ENCODE measurements at places on chromosomes 7 and 10. TPM values are rescaled to one million over a fixed set of nuclear protein-coding genes. Genes with fewer than 3 reads are reported as not detected.

DNA sequence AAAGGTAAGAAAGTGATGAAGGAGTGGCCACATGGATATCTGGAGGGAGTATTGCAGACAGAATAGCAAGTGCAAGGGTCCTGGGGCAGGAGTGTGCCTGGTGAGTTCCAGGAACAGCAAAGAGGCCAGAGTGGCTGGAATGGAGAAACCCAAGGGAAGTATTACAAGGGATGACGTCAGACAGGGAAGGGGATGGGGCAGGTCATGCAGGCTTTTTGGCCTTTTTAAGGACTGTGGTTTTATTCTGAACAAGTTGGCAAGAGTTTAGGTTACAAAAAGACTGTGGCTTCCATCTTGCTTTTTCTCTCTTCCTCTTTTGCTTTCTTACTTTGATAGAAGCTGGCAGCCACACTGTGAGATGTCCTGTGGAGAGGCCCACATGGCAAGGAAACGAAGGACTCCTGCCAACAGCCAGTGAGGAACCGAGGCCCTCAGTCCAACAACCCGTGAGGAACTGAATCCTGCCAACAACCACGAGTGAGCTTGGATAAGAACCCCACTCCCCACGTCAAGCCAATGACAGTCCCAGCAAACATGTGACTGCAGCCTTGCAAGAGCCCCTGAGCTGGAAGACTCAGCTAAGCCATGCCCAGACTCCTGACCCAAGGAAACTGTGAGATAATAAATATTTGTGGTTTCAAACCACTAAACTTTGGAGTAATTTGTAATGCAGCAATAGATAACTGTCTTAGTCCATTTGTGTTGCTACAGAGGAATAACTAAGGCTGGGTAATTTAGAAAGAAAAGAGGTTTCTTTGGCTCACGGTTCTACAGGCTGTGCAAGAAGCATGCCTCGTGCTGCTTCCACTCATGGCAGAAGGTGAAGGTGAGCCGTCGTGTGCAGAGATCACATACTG is 19.8 kb upstream of the KDM7A start:
- H3K27me3 ChIP-seq: no peaks in the 10 kb centered on the region
- no peak for DNase-seq
- H3K4me3 ChIP-seq: no peak overlapping the region
- H3K36me3 ChIP-seq: no peaks in the 10 kb centered on the region

- no peaks in the 10 kb centered on the region for H3K36me3 ChIP-seq
- no peak overlapping the region for H3K4me3 ChIP-seq
Measured at GRCh38 chr7:87155788-87156187, 3.5 kb downstream of the DMTF1 start.

- H3K4me3 ChIP-seq: no peak overlapping the region
- no peak overlapping the region for H3K27ac ChIP-seq
- no peaks in the 10 kb centered on the region for H3K4me1 ChIP-seq
- H3K27me3 ChIP-seq: no peaks in the 10 kb centered on the region
Measured at GRCh38 chr7:31521336-31522010, 7.6 kb downstream of the ITPRID1 start.

DNA sequence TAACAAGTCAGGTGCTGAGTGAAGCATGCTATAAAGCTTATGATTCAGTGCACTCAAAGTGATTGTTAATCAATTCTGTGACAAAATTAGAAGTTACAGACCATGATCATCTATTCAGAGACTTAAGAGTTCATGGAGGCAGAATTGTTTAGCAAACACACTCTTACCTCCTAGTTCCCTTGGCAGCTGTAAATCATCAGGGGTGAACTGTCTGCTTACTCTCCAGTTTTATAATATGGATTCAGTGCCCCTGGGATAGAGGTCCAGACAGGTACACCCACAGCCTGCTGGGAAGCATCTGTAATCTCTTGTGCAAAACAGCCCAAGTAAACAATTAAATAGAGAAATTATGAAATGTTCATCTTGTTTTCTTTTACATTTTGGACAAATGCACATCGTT is 835.0 kb upstream of the COBL start:
- H3K4me3 ChIP-seq: no peak overlapping the region
- H3K36me3 ChIP-seq: no peaks in the 10 kb centered on the region
- DNase-seq: no peak
- no peaks in the 10 kb centered on the region for H3K27me3 ChIP-seq
- no peaks in the 10 kb centered on the region for H3K4me1 ChIP-seq

DNA sequence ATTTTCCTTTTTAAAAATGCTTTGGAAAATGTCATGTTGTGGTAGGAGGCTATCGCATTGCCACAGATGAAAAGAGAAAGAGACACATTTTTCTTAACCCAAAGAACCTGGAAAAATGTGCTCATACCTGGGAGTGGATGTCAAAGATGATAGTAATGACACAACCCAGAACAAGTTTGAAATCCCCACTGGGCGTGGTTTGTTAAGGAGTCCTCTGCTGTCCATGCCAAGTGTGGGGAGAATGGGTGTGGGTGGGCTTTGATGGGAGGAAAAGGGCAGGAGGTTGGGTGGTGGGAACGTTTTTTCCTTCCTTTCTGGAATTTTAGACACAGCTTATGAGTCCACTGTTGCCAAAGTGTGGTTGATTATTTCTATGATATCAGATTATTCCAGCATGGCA is 10.9 kb downstream of the OPTN start:
- no peaks in the 10 kb centered on the region for H3K27me3 ChIP-seq
- no peak for DNase-seq
- no peak overlapping the region for H3K27ac ChIP-seq

DNA sequence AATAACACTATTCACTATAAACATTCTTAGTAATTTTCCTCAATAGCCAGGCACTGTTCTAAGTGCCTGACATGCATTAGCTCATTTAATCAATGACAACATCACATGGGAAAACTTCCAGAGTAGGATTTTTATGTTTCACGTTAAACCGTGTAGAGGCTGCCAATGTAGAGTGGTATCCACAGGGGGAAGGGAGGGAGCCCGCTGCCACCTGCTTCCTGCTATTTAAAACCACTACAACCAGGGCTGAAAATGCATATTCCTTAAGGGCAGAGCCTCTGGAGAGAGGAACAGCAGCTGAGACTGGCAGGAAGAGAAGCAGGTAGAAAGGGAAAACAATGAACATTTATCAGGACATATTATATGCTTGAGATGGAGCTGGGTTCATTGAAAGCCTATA is 684.3 kb upstream of the AUTS2 start:
- H3K27ac ChIP-seq: no peak overlapping the region
- no peaks in the 10 kb centered on the region for H3K36me3 ChIP-seq
- DNase-seq: no peak

- no peaks in the 10 kb centered on the region for H3K4me1 ChIP-seq
- DNase-seq: no peak
- H3K36me3 ChIP-seq: no peaks in the 10 kb centered on the region
- no peak overlapping the region for H3K4me3 ChIP-seq
Measured at GRCh38 chr10:120426306-120426705, 30.7 kb upstream of the PLPP4 start.

- DNase-seq: no peak
- H3K4me3 ChIP-seq: no peak overlapping the region
- H3K27me3 ChIP-seq: no peaks in the 10 kb centered on the region
Measured at GRCh38 chr7:111198255-111198654, 107.3 kb downstream of the LRRN3 start.

- H3K4me3 ChIP-seq: no peak overlapping the region
- H3K36me3 ChIP-seq: no peaks in the 10 kb centered on the region
- no peak overlapping the region for H3K27ac ChIP-seq
- no peak for DNase-seq
- H3K4me1 ChIP-seq: no peaks in the 10 kb centered on the region
Measured at GRCh38 chr10:70053841-70054288, 1.2 kb downstream of the MACROH2A2 start.

- no peaks in the 10 kb centered on the region for H3K27me3 ChIP-seq
- H3K27ac ChIP-seq: no peak overlapping the region
- no peak for DNase-seq
- no peak overlapping the region for H3K4me3 ChIP-seq
Measured at GRCh38 chr7:116041615-116042014, 11.1 kb upstream of the TFEC start.

- H3K27ac ChIP-seq: no peak overlapping the region
- no peaks in the 10 kb centered on the region for H3K36me3 ChIP-seq
- H3K27me3 ChIP-seq: no peaks in the 10 kb centered on the region
- no peak overlapping the region for H3K4me3 ChIP-seq
- no peak for DNase-seq
- no peaks in the 10 kb centered on the region for H3K4me1 ChIP-seq
Measured at GRCh38 chr10:16867556-16867955, 50.3 kb upstream of the RSU1 start.

GRCh38 chr7:157409753-157410727 is 73.2 kb downstream of the DNAJB6 start:
- DNase-seq: no peak
- H3K27me3 ChIP-seq: no peaks in the 10 kb centered on the region
- no peak overlapping the region for H3K27ac ChIP-seq
- peaks cover 26% of the 10 kb centered on the region for H3K4me1 ChIP-seq
- peaks cover 5% of the 10 kb centered on the region for H3K36me3 ChIP-seq

- DNase-seq: no peak
- H3K4me3 ChIP-seq: no peak overlapping the region
- no peaks in the 10 kb centered on the region for H3K27me3 ChIP-seq
- H3K4me1 ChIP-seq: peaks cover 5% of the 10 kb centered on the region
Measured at GRCh38 chr10:35506741-35507140, 98.4 kb upstream of the GJD4 start.

DNA sequence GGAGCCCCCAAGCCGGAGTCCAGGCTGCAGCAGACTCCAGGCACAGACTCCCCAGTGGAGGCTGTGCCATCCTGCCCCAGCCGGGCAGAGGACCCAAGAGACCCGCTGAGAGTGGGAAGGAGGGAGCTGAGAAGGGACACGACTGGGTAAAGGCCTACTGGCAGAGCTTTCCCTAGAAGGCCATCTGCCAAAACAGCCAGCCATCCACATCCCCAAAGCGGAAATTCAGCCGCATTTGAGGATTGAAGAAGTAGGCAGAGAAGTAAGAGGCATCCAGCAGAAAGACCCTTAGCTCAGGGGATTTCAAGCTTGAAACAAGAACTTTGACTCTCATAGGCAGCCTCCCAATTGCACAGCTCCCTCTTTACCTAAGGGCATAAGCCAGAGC is 857 bp downstream of the CPXM2 start:
- no peaks in the 10 kb centered on the region for H3K27me3 ChIP-seq
- no peak overlapping the region for H3K4me3 ChIP-seq
- no peak overlapping the region for H3K27ac ChIP-seq
- no peaks in the 10 kb centered on the region for H3K4me1 ChIP-seq
- H3K36me3 ChIP-seq: no peaks in the 10 kb centered on the region

- DNase-seq: no peak
- H3K27me3 ChIP-seq: no peaks in the 10 kb centered on the region
- no peak overlapping the region for H3K4me3 ChIP-seq
- H3K27ac ChIP-seq: no peak overlapping the region
- no peaks in the 10 kb centered on the region for H3K4me1 ChIP-seq
- H3K36me3 ChIP-seq: no peaks in the 10 kb centered on the region
Measured at GRCh38 chr7:149708026-149708425, 65.4 kb downstream of the ZNF467 start.

DNA sequence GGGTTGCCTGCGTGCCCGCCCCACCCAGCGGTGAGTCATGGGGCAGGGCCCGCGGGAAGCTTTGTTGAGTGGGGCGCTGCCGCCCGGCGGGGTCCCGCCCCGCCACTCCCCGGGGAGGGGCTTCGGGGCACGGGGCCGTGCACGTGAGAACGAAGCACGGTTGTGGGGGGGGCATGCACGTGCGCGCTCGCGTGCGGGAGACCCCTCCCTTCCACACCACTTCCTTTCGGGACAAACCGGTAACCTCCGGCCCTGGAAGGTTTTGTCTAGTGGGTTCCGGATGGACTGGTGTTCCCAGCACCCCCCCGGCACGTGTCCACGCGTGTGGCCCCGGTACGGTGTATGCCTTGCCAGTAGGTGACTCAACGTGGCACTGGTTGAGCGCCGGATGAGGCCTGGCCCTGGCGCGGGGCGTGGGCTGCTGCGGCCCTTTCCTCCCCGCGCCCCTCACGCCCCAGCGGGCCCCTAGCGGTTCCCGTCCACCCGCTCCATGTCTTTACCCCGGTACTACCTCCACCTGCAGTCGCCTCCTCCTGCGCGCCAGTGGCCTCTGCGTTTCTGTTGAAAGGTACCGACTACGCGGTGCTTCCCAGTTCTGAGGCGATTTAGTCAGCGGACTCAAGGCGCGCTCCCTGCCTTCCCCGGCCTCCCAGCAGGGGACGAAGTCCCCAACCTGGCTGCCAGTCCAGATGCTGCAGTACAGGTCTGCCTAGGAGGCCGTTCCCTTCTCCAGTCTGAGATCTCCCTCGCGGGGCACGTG is 3.1 kb downstream of the ADIRF start:
- H3K27ac ChIP-seq: peak overlapping the region; percentile 76
- peak; percentile 93 for DNase-seq
- H3K27me3 ChIP-seq: no peaks in the 10 kb centered on the region
- H3K4me3 ChIP-seq: peak overlapping the region; percentile 3
- peaks cover 44% of the 10 kb centered on the region for H3K4me1 ChIP-seq
- no peaks in the 10 kb centered on the region for H3K36me3 ChIP-seq

DNA sequence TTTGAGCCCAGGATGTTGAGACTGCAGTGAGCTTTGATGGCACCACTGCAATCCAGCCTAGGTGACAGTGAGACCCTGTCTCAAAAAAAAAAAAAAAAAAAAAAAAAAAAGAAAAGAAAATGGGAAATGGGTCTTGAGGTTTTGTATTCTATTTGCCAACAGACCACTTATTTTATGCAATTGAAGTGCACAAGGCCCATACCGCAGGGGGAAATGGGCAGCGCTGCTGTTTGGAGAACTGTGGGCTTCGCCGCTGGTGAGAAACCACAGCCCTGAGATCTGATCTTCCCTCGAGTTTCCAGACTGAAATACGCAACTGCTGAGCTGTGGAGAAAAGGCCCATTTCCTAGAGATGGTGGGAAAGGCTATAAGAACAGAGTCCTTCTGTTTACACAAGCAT is 512.0 kb downstream of the TCERG1L start:
- H3K36me3 ChIP-seq: no peaks in the 10 kb centered on the region
- no peaks in the 10 kb centered on the region for H3K4me1 ChIP-seq
- no peak overlapping the region for H3K4me3 ChIP-seq
- H3K27ac ChIP-seq: no peak overlapping the region
- no peak for DNase-seq
- H3K27me3 ChIP-seq: no peaks in the 10 kb centered on the region

GRCh38 chr7:6169805-6170520 is 102.5 kb downstream of the CYTH3 start:
- no peaks in the 10 kb centered on the region for H3K27me3 ChIP-seq
- H3K27ac ChIP-seq: no peak overlapping the region
- no peaks in the 10 kb centered on the region for H3K36me3 ChIP-seq
- no peaks in the 10 kb centered on the region for H3K4me1 ChIP-seq
- DNase-seq: no peak

- no peaks in the 10 kb centered on the region for H3K36me3 ChIP-seq
- peak overlapping the region; percentile 64 for H3K4me3 ChIP-seq
- peak overlapping the region; percentile 81 for H3K27ac ChIP-seq
- no peaks in the 10 kb centered on the region for H3K27me3 ChIP-seq
- peak; percentile 90 for DNase-seq
Measured at GRCh38 chr10:110356628-110357245, 52.0 kb upstream of the SMNDC1 start.

- no peaks in the 10 kb centered on the region for H3K36me3 ChIP-seq
- H3K4me3 ChIP-seq: no peak overlapping the region
- H3K27me3 ChIP-seq: no peaks in the 10 kb centered on the region
- H3K4me1 ChIP-seq: no peaks in the 10 kb centered on the region
Measured at GRCh38 chr7:34156336-34156735, 251.0 kb downstream of the BMPER start.

HOXA13 gene
- total RNA-seq: not detected

UBTD1 gene
- total RNA-seq: 1.9 TPM

CFAP70 gene
- 5.6 TPM for total RNA-seq

NCF1 gene
- total RNA-seq: 6.8 TPM

ENKUR gene
- not detected for total RNA-seq

FXYD4 gene
- not detected for total RNA-seq

LIPK gene
- not detected for total RNA-seq

CCT6A gene
- total RNA-seq: 78.2 TPM

TAS2R39 gene
- not detected for total RNA-seq

Data from CD4-positive, alpha-beta memory T cell (primary cell).